ENCODE measurements at places on chromosomes 5 and 9. TPM values are rescaled to one million over a fixed set of nuclear protein-coding genes. Genes with fewer than 3 reads are reported as not detected.

ADAMTSL1 gene
- 2.7 TPM for total RNA-seq

IL13 gene
- not detected for total RNA-seq

MZB1 gene
- total RNA-seq = not detected

EIF4EBP3 gene
- 0.53 TPM for total RNA-seq

TMC1 gene
- total RNA-seq = not detected

SV2C gene
- total RNA-seq = 0.06 TPM

SLC34A3 gene
- not detected for total RNA-seq

PCYOX1L gene
- total RNA-seq = 16.4 TPM

EQTN gene
- total RNA-seq = 3.4 TPM

TRMO gene
- 5.7 TPM for total RNA-seq

GDA gene
- total RNA-seq = 2.7 TPM

RLN1 gene
- 1.5 TPM for total RNA-seq

NFIB gene
- total RNA-seq = 0.40 TPM

RNF208 gene
- total RNA-seq = 0.77 TPM

FYB1 gene
- not detected for total RNA-seq

GPR151 gene
- not detected for total RNA-seq

CTXN3 gene
- 0.09 TPM for total RNA-seq

IFNA13 gene
- not detected for total RNA-seq

SMU1 gene
- total RNA-seq = 34.9 TPM

RPL35 gene
- 2,553 TPM for total RNA-seq

FAM169A gene
- 23.8 TPM for total RNA-seq

All from neural progenitor cell (in vitro differentiated cells).